ENCODE measurements at places on chromosomes 5 and 9.

DNA sequence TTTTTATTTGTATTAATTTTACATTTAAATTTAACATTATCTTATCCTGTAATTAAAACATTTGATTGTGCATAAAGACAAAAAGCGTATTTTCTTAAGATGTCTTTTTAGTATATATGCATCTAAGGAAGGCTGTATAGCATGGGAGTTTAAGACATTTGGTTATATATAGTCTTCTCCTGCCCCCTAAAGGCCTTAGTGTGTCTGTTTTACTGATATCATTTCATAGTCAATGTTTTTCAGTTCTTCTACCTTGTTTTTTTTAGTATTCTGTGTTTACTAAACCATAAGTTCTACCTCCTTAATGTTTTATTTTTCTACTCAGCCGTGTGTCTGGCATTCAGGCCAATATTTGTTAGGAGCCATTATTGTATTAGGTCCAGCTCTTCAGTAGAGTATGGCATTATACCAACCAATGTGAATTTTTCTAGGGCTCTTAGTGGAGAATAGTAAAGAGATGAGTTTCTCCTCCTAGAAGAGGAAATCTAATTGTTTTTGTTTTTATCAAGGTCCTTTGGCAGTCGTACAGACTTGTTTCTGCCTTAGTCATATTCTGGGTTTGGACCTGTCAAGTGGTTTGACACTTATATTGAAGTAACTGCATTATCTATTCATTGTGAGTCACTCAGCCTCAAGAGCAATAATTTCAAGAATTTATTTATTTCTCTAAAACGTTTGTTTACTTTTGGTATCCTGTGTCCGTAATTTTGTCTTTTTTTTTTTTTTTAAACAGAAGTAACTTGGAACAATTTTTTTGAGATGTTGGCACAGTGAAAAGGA, 74.8 kb downstream of the SLF1 start:
- DNase-seq = no peak

- DNase-seq = no peak
Measured at GRCh38 chr5:148035676-148036075, 28.1 kb upstream of the SPINK5 start.

DNA sequence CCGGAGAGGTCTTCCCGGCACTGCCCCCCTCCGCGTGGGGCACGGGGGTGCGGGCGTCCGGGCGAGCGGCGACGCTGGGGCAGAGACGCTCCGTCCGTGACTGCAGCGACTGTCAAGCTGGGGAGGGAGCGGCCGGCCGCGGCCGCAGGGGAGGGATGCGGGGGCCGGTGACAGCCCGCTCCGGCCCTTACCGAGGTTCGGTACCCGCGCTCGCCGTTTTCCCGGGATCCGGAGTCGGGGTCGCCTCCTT, 400 bp downstream of the KDM4C start:
- no peak for DNase-seq

GRCh38 chr9:84283946-84284345, 56.6 kb downstream of the SLC28A3 start:
- DNase-seq = no peak

DNA sequence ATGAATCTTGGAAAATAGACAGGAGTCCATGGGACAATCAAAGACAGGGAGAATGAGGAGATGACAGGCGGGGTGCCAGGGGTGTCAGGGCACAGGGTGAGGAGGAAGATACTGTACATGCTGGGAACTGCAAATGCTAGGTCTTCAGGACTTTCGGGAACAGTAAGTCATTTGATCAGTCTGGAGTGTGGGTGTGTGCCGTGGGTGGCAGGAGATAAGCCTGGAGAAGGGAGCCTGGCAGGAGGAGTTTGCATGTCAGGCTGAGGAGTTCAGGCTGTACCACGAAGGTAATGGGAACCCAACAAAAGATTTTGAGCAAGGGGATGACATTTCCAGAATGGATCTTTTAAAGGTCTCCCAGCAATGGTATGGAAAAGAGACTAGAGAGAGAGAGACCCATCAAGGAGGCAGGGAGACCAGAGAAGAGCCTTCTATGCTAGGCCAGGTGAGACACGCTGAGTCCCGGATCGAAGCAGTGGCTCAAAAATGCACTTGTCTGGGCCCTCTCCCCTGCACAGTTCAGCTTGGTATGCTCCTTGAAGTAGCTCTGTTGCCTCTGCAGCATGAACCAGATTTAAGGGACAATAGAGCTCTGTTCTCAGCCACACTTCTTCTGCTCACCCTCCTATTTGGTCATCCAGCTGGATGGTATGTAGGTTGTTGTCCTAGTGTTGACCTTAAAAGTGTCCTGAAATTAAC, 77.0 kb upstream of the FER start:
- no peak for DNase-seq

DNA sequence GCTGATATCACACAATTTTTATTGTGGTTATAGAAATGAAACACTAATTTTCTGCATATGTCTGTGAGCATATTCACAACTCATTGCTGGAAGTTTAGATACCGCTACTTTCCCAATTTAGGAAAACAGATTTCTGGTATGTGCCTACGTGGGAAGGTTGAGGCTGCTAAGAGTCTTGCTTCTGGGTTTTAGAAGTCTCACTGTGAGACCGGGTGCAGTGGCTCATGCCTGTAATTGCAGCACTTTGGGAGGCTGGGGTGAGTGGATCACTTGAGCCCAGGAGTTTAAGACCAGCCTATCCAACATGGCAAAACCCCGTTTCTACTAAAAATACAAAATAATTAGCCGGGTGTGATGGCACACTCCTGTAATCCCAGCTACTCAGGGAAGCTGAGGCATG, 39.6 kb downstream of the UBAP1 start:
- no peak for DNase-seq

DNA sequence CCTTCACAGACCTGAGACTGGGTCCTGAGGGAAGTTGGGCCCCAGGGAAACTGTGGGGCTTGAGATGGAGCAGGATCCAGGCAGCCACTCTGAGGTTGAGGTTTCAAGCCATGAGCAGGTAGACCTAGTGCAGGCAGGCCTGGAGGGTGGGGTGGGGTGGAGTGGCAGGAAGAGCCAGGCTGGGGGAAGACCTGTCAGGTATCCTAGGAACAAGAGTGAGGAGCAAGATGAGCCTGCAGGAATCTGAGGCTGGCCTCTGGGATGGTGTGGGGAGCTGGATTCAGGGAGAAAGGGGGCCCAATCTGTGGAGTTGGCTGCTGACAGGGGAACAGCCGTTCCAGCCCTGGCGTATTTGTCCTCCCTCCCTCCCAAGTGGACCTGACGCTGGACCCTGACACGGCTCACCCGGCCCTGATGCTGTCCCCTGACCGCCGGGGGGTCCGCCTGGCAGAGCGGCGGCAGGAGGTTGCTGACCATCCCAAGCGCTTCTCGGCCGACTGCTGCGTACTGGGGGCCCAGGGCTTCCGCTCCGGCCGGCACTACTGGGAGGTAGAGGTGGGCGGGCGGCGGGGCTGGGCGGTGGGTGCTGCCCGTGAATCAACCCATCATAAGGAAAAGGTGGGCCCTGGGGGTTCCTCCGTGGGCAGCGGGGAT, 9.8 kb downstream of the RACK1 start:
- DNase-seq = no peak

GRCh38 chr5:102924963-102925362, 169.9 kb downstream of the PAM start:
- DNase-seq = no peak

DNA sequence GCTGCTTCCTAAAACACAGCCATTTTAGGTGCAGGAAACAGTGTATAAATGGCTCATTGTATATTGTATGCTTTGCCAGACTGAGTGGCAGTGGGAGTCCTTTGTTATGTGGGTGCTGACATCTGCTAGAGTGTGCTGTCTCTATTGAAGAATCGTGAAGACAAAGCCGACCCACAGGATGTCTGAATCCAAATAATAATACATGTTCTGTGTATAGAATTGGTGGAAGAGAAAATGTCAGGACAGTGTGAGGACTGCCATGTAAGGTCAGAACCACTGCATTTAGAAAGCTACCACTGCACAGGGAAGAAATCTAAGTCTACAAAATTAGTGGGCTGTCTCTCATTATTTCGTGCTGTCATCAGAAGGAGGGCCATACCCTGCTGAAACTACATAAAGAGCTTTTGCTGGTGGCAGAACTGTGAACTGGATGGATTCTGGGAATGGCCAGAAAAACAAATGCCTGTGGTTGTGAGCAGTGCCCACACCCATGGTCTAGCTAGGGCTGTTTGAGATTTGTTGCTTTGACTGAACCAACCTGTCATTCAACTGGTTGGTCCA, 2.5 kb downstream of the IL7R start:
- no peak for DNase-seq

DNA sequence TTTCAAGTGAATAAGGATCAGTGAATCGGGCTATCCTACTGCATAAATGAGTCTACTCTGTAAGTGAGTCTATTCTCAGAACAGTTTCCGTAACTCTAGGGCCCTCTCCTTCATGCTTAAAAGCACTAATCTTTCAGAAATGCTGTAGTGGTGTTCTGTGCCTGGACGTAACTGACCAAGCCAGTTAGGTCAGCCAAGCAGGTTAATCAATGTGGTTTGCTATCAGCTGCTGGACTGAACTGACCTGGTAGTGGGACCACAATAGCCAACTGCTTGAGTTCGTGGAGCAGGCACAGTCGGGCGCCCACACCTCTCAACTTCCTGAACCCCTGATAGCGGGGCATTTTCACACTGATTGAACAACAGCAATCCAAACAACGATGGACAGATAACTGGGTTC, 6.8 kb downstream of the SLC1A3 start:
- no peak for DNase-seq

DNA sequence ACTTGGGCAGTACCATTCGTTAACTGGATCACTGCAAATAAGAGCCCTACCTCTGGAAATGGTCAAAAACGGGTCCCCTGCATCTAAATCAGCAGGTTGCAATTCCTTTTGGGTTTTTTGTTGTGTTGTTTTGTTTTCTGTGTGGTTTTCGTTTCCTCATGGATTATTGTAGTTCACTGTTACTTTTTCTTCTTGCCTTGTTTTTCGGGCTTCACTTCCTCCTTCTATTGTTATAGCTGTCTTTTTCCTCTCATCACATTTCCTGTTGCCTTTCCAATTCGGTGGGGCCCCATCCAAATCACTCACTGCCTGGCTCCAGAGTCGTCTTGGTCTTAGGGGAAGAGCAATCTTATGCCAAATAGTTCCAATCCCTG, 8.7 kb upstream of the SSBP2 start:
- DNase-seq = no peak

GRCh38 chr9:73371801-73372200, 220.1 kb downstream of the ANXA1 start:
- no peak for DNase-seq

DNA sequence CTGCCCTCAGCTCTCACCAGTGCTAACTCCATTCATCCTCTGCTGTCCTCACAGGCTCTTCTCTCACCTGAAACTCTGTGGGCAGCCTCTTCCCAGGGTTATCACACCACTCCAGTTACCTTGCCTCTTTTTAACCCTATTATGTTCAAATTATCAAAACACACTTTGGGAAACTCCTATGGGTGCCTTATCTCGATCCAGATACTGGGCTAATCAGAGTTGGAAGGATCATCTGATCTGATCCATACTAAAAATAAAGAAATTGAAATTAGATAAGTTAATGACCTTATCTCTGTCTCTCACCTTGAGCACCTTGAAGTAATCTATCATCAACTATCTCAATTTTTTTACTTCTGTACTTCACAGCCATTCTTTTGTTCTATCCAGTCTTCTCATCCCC, 300.5 kb upstream of the ISL1 start:
- DNase-seq = no peak

DNA sequence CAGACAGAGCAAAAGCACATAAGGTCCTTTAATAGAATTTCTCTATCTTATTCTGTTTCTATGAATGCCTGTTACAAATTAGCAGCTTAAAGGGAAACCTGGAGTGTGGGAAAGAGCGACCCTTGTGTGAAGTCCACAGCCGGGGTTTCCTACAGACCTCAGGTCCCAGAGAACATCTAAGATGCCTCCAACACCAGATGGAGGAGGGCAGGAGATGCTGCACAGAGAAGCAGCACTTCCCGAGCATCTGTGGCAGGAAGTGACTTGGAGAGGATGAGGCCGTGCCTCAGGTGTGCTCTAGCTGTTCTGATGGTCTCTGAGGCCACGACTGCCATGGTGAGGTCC, 26.8 kb downstream of the IRF1 start:
- DNase-seq = no peak

DNA sequence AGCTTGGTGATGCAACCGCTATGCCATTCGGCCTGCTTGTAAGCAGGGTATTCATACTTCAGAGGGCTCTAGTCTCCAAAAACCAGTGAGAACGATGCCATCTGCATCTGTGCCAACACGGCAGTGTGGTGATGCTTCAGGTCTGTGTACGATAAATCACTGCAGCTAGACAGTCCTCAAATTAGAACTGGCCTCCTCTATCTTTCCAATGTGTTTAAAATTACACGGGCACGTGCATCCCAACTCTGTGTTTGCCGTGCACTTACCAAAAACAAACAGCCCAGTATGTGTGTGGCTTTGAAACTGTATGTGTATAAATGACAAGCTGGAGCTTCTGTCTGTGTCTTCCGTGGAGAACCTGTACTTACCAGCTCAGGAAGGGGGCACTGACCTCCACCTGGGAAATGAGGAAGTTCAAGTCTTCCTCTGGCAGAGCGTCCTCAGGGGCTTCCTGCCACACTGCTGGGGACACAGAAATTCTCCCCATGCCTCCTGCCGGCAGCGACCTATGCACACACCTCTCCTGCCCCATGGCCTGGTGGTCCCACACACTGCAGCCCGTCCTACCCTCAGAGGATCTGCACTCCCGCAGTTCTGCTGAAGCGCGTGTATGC, 12.3 kb downstream of the MED10 start:
- no peak for DNase-seq

- DNase-seq = no peak
Measured at GRCh38 chr9:17589771-17590170, 10.9 kb downstream of the SH3GL2 start.

DNA sequence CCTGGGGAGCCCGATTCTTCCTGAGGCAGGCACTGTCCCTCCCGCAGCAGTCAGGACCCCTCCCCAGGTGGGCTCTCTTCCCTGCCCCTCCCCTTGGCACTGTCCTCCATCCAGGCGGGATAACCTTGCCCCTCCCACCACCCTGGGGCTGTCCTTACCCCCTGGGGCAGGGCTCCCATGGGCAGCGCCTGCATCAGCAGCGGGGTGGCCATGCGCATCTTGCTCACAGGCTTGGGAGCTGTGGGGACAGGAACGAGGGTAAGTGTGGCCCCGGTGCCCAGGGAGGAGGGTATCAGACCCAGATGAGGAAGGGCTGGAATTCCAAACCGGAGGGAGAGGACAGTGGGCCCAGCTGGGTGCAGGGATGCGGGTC, 6.0 kb downstream of the CD74 start:
- no peak for DNase-seq

DNA sequence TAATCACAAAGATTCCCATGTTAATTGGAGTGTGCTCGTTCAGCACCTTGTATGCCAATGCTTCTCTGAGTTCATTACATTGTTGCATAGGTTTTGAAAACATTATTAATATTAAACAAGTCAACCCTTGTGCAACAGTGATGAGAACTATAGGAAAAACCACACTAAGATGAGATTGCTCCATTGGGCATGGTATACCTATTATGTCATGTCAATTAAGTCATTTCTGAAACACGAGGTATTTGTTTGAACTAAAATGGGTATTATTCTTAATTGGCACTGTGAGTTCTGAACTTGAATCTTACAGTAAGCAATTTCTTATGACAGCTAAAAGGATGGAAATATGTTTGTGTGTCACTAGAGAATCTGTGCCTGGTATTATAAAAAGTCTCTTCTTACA, 447.7 kb downstream of the EFNA5 start:
- DNase-seq = no peak

- no peak for DNase-seq
Measured at GRCh38 chr5:16536246-16536645, 70.6 kb upstream of the ZNF622 start.

Measured in sciatic nerve (tissue), 2 donors.